Stimulated activated CD4-positive, alpha-beta T cell treated with anti-CD3 and anti-CD28 coated beads, Interleukin-1b, Interleukin-23, amount 100 ng/mL, for 1 hour (primary cell): ENCODE measurements at places on chromosomes 3 and 15.
A peak's percentile ranks its signal among the peaks of the same experiment; 100 is the strongest.

- DNase-seq: no peak
Observed at GRCh38 chr3:67641451-67641850, 13.0 kb downstream of the SUCLG2 start.

DNA sequence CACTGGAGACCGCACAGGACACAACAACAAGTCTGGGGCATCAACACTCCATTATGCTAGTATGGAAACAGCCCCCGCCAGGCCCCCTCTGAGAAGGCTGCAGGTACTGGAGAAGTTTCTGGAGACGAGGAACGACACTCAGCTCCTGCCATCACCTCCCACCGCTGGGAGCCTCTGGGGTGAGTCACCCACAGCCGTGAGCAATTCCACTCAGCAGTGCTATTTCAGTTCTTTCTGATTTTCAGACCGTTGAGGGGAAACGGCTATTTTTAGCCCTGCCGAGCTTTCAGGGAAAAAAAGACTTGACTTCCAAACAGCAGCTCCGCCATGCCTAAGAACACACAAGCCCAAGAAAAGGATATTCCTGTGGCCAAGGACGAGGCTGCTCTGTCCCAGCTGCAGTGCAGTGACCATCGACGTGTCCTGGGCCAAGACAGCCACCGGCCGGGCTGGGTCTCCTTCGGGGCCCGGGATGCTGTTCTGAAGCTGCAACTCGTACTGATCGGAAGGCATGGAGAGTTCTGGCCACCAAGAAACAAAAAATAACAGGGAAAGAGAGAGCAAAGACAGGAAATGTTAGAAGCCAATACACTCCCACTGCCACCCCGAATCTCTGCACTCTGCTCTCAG, 40.8 kb downstream of the NUP210 start:
- DNase-seq: no peak

- DNase-seq: no peak
Observed at GRCh38 chr3:183131735-183132134, 30.8 kb downstream of the LAMP3 start.

GRCh38 chr3:123658852-123659206, 74.0 kb upstream of the HACD2 start:
- no peak for DNase-seq

DNA sequence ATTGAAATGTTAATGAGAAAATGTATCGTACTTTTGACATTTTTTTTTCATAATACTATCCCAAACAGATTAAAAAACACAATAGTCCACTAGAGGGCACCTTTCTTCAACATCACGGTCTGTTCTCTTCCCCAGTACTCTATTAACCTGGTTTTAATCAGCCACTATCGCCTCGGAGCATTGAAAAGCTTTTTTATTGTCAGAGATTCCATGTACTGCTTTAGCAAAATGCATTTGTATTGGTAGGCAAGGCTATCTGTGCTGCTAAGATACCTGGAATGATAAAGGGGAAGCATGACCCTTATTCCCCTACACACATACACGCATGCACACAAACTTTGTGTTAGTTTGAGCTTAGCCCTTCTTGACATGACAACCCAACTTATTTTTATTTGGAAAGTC, 160.1 kb upstream of the IL12A start:
- no peak for DNase-seq

GRCh38 chr15:66025015-66025452, 155.7 kb downstream of the RAB11A start:
- DNase-seq: no peak

- DNase-seq: no peak
Observed at GRCh38 chr3:192914848-192915247, 2.8 kb downstream of the MB21D2 start.

DNA sequence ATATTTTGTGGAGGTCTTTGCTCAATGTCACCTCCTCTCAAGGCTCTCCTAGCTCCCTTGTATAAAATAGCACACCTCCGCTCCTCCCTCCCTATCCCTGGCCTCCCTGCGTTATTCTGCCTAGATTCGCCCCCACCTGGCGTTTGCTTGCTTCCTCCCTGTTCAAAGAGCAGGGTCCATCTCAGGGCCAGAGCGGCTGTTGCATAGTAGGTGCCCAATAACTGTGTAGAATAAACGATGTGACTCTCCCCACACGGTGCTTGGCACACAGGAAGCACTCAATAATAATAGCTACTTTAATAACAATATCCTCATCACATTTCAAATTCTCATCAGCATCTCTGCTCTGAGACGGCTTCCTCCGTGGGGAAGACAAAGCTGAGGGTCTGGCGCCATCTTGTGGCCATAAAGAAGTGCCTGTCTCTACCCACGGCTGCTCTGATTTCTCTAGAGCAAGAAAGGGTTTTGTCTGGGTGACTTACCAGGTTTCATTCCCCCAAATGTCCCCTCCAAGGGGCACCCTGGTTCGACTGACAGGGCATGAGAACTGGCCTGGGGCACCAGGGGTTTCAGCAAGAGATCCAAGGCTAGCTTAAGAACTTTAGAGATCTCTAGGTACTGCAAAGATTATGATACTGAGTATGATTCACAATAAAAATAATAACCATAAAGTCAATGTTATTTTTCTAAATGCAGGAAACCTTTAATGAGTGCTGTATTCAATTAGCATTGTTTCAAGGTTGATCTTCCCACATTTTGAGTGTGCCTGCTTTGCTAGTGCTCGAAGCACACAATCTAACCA, 16.1 kb downstream of the CD276 start:
- DNase-seq: peak; percentile 52

DNA sequence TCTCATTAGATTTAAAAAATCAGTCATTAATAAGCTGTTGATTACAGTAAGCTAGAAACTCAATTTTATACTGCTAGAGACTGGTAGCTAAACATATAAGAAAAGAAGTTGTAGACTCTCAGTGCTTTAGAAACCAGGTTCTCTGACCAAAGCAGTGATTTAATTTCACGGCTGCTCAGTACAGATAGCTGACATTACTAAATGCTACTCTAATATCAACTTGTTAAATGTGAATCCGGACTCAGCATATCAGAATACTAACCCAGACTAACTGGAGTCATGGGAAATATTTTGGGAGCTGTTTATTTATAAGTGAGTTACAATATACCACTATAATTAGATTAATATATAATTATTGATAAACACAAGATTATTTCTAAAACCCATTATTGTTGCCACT, 80.4 kb downstream of the NEDD4 start:
- no peak for DNase-seq

DNA sequence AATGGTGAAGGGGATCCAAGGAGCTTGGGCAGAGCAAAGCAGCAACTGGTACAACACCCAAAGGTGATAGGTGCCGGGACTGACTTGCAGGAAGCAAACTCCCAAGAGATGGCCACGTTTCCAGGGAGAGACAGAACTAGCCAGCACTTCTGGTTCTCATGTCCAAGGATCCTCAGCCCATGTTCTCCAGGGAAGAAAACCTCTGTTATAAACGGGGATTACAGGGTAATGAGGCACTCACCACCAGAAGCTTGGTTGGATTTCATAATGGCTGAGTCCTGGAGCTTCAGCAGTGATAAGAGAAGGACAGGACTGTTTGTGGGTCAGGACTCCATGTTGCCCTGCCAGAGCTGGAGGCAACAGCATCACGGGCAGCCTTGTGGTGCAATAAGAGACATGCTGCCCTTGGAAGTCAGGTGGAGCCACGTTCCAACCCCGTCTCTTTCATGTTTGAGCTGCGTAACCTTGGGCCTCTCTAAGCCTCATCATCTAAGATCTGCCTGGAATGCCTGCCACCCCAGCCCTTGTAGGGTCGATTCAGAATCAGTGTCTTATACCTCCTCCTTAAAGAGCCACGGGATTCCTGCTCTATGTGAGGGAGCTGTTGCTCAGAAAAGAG, 181.0 kb downstream of the ABHD5 start:
- DNase-seq: no peak

GRCh38 chr3:176840641-176841286, 356.5 kb downstream of the TBL1XR1 start:
- DNase-seq: no peak

- no peak for DNase-seq
Observed at GRCh38 chr3:115698851-115699591, 75.7 kb downstream of the GAP43 start.

DNA sequence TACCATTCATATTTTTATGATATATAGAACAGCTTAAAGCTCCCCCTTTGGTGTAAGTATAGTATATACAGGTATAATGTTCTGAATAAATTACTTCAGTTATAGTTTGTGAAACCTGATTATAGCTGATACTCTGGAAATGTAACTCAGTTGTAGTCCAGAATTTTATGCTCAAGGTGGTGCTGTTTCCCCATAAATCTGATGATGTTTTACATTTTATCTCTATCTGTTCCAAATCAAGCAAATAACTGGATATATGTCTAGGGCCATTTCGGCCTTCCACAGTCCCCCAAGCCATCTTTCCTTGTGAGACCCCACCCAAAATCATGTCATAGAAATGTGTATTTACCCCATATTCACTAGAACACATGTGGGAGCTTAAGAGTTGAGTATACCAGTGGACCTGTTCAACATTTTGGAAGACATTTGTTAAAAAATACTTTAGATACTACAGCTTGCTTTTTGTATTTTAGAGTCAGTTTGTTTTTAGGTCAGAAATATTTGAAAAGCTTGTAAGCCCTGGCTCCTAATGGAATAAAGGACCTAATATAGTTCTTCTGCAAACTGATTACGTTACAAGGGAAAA, 107.1 kb downstream of the ATG7 start:
- no peak for DNase-seq

DNA sequence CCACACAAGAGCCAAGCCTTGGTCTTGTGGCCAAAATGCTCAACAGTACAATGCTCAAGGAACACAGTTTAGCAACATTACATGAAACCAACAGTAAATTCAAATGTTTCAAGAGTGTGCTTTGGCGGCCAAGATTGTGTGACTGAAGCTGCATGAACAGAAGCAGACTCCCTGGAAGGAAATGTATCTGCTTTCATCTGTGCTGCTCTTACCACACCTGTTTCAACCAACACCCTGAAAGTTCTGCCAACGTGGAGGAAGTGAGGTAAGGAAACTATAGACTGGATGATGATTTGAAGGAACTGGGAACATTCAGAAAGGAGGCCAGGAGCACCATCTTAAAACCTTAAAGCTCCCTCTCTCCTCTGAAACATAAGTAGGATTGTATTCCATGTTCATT, 55.7 kb downstream of the MB21D2 start:
- no peak for DNase-seq

DNA sequence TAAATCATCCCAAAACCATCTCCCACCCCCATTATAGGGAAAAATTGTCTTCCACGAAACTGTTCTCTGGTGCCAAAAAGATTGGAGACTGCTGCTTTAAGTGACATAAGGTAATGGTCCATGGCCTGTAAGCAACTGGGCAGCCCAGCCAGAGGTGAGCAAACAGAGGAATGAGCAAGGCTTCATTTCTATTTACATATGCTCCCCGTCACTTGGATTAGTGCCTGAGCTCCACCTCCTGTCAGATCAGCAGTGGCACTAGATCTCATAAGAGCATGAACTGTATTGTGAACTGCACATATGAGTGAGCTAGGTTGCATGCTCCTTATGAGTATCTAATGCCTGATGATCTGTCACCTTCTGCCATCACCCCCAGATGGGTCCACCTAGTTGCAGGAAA, 1159.8 kb upstream of the ALCAM start:
- no peak for DNase-seq

DNA sequence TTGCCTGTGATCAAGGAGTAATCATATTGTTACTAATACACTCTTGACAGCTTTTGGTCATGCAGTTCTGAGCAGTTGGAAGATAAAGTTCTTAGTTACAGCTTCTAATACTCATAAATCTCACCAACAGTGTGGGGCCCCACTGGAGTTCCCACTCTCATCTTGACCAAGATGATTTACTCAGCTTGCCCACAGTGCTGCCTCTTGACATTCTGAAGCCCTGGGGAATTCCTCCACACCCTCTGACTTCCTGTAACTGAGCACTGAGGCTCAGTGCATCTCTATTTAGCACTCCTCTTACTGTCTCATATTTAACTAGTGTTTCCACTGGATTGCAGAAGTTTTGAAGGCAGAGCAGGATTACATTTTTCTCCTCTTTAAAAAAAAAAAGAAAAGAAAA, 1.9 kb upstream of the ARL6IP5 start:
- DNase-seq: peak; percentile 37
